ENCODE measurements at places on chromosomes 2 and 18.

DNA sequence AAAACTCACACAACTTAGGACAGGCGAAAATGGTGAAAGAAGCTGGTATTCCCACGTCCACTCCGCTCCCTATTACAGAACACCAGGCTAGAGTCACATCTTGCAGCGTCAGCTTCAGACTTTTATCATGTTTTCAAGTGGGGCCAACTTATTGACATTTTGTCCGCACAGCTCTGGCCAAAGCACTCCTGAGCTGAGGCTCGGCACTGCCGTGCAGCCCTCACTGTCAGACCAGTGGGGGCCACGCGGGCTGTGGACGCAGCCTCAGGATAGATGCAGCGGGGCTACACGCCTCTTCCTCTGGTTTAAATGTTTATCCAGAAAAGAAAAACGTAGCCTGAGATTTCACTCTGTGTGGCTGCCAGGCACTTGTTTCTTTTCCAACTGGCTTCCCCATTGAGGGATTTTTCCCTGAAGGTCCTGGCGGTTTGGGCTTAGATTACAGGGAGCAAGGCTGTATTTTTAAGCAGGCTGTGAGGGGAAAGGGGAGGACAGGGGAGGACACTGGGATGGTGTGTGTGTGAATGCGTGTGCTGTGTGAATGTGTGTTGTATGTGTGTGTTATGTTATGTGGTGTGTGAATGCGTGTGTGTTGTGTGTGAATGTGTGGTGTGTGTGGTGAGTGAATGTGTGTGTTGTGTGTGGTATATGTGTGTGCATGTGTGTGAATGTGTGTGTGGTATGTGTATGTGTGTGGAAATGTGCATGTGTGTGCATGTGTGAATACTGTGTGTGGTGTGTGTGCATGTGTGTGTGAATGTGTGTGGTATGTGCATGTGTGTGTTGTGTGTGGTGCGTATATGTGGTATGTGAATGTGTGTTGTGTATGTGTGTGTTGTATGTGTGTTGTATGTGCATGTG, 267.6 kb downstream of the DCDC2C start:
- DNase-seq: no peak

DNA sequence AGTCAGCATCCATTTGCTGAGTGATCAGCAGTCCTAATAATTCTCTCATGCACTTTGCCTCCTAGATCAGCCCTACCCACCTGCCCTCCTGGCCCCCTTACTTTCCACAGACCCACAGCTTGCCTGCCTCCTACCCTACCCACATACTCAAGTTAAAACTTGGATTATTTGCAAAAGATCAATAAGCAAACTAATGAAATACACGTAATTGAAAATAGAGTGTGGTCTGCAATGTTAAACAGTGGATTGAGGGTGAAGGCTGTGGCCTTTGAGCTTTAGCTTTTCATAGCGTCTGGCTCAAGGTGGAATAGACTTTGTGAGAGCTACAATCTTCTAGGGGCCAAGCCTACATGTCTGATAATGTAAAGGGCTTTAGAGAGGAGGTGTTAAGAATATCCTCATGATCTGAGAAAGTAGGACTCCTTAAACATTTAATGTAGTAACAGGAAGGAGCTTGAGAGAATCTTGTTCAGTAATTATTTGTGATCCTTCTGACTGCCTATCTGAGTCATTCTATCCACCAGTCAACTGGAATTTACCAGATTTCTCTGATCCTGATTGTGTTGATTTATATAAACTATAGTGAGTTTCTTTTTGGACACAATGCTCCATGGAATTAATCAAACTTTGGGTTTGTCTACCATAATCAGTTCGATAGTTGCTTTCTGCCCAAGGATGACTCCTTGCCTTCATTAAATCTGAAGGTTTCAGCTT, 310.0 kb downstream of the HRH4 start:
- DNase-seq: no peak

DNA sequence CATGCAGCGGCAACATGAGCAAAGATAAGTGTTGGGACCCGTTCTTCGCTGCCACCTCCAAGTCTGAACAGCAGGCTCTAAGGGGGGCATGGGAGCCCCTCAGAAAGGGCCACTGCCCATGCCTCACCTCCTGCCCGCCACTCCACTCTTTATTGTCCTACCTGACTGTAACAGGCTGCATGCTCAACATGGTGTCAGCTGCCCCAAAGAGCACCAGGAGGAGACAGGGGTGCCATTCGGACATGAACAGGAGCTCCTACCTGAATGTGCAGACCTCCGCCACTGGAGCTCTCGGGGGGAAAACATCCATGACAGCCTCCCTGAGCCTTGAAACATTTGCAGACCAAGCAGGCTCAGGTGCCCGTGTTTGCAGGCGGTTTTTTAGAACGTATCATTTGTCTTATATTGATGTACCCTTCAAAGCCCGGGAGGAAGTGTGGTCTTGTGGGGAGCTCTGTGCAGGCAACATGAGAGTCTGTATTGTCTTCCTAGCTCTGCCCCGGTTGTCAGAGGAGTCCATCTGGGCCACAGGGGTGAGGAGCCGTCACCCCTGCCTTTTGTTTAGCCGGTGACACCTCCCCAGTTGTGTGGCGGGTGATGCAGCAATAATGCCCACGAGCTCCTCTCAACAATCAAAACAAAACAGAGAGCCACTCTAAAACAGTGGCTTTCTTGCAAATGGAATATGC, 35.1 kb upstream of the CD8A start:
- DNase-seq: no peak

- DNase-seq: no peak
These were observed 47.9 kb upstream of the FANCL start for GRCh38 chr2:58289029-58289428.

DNA sequence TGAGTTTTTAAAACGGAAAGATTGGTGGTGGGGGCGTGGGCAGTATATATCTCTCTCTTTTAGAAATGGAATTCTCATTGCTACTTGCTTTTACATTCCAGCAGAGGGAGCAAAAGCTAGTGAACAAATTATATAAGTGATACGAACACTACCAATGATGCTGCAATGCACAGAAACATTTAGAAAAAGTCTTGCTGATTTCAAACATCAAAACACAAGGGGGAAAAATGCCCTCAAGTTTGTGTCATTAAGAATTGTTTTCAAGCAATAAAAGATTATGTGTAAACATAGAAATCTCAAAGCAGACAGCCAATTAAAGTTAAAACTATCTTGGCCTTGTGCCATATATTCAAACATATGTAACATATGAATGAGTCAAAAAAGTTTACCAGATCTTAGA, 296.3 kb upstream of the KCNJ3 start:
- DNase-seq: no peak

GRCh38 chr18:10127729-10128128, 213.9 kb downstream of the VAPA start:
- DNase-seq: no peak

DNA sequence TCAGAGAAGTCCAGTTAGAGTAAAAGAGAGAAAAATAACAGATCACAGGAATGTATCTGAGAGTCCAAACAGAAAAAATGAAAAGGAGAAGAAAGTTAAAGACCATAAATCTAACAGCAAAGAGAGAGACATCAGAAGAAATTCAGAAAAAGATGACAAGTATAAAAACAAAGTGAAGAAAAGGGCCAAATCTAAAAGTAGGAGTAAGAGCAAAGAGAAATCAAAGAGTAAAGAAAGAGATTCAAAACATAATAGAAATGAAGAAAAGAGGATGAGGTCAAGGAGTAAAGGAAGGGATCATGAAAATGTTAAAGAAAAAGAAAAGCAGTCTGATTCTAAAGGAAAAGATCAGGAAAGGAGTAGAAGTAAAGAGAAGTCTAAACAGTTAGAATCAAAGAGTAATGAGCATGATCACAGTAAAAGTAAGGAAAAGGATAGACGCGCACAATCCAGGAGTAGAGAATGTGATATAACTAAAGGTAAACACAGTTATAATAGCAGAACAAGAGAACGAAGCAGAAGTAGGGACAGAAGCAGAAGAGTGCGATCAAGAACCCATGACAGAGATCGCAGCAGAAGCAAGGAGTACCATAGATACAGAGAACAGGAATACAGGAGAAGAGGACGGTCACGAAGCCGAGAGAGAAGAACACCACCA, 52.4 kb downstream of the PPIG start:
- DNase-seq: no peak

DNA sequence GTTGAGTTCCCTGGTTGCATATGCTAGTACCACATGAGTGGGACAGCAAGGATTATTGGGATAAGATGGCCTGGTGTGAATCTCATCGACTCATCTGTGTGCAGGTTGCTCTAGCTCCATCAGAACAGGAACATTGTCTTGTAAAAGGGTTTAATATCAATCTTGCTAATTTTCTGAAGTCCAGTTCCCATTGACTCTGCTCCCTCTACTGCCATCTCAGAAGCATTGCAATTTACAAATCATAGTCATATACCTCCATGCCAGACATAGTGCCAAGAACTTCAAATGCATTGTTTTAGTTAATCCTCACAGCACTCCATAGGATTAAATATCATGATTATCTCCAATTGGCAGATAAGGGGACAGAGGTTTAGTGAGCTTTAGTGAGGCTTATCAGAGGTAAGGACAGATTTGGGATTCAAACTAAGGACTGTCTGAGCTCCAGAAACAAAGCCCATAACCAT, 4.8 kb upstream of the STAT4 start:
- DNase-seq: no peak

DNA sequence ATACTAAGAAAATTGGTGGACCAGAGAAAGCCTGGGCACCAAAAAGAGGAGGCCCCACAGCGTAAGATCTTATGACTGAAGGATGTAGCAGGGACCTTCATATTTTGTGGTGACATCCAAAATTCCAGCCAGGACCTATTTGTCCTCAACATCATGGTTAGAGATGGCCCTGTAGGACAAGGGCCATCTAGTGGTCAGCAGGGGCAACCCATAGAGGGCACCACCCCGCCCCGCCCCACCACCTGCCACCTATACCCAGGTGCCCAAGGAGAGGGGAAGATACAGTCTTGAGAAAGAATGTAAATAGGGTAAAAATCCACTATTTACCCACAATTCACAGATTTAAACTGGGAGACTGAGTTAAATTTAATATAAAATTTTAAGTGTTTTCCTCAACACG, 59.6 kb upstream of the TMEM163 start:
- peak; percentile 59 for DNase-seq

- DNase-seq: no peak
These were observed 176.7 kb upstream of the CDH19 start for GRCh38 chr18:66780609-66781008.

GRCh38 chr2:96506907-96507240, 1.7 kb upstream of the NEURL3 start:
- no peak for DNase-seq

DNA sequence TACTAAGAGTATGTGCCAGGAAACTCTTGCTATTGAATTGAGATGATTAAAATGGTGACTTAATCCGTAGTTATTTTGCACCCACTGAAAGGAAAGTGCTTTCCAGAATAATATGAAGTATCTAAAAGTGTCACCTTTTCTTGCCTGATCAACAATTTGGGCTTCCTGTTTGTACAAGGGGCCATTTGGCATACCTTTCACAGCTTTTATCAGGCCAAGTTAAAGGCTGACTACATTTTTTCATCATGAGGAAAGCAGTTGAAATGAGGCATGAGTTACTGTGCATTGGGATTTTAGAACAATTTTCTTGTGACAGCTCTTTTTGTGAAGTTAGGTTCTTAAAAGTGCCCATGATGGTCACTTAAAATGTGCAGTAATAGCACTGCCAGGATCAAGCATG, 11.2 kb downstream of the TSN start:
- no peak for DNase-seq

DNA sequence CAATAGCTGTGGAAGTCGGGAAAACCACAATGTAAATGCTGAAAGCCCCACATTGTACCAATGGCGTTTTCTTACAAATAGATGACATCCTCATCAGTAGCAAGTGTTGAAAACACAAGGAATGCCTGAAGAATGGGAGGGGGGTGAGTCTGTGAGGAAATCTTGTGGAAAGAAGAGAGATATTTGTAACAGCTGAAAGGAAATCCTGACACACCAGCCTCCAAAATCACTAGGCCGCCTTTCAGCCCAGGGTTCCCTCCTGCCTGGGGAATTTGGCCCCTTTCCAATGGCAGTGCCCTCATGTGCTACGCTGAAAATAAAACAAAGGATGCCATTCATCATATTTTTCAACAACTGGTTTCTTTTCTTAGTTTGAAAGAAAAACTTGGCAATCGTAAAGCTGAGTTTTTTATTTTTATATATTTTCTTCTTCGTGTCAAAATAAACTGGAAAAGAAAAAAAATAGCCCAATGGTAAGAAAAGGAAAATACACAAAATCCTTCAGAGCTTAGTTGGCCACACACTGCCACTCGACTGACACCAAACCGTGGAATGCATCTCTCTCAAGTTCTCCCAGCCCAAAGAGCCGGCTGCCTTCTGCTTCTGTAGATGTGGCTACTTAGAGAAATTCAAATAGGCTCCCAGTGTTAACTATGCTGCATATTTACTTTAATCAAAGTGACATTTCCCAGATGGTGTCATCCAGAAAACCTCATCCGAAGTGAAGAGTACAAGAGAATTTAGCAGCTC, 52.0 kb downstream of the FTCDNL1 start:
- no peak for DNase-seq

DNA sequence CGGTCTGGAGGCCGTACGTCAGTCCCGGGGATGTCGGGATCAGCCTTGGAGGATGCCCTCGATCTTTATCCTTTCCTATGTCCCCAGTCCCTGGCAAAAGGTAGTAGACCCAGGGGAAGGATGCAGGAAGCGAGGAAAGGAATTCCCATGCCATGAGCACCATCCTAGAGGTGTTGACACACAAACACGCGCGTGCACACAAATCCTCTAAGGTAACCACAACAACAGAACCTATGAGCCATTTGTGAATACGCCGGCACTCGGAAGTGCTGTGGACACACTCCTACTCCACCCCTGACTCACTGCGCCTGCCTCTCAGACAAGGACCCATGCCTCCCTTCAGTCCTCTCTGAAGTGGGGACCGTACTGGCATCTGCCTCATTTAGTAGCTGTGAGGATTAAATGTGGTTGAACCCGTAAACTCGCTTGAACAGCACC, 11.3 kb upstream of the MLPH start:
- no peak for DNase-seq

GRCh38 chr2:217703102-217703501, 299.7 kb downstream of the TNS1 start:
- no peak for DNase-seq

DNA sequence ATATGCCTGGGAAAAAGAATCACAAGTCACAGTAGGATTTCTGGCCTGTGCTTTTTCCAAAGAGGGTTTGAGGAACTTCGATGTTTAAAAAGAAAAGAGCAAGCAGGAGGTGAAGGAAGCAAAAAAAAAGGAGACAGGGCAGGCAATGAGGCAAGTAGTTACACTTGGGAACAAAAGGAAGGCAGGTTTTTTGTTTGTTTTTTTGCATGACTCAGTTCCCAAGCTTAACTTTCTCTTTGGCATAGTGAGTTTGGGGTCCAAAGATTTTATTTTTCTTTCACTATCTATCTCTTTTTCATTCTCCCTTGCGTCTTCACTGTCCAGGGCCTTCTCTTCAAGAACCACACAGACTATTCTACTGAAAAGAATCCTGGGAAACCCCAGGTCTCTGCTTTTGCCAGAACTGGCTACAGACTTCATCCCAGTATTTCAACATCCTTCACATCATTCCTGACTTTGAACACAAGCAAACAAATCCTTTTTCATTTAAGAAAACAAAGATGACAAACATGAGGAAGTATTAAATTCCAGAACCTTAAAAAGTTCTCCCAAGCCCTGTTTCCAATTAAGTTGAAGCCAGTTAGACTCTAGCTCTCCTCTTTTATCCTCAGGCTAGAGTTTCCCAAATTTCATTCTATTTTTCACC, 210.7 kb upstream of the RND3 start:
- no peak for DNase-seq

GRCh38 chr2:70514612-70515055, 39.0 kb downstream of the TGFA start:
- DNase-seq: no peak

- DNase-seq: no peak
These were observed 20.1 kb downstream of the PAX8 start for GRCh38 chr2:113258471-113259147.
